ENCODE measurements at places on chromosomes 11 and 22.

DNA sequence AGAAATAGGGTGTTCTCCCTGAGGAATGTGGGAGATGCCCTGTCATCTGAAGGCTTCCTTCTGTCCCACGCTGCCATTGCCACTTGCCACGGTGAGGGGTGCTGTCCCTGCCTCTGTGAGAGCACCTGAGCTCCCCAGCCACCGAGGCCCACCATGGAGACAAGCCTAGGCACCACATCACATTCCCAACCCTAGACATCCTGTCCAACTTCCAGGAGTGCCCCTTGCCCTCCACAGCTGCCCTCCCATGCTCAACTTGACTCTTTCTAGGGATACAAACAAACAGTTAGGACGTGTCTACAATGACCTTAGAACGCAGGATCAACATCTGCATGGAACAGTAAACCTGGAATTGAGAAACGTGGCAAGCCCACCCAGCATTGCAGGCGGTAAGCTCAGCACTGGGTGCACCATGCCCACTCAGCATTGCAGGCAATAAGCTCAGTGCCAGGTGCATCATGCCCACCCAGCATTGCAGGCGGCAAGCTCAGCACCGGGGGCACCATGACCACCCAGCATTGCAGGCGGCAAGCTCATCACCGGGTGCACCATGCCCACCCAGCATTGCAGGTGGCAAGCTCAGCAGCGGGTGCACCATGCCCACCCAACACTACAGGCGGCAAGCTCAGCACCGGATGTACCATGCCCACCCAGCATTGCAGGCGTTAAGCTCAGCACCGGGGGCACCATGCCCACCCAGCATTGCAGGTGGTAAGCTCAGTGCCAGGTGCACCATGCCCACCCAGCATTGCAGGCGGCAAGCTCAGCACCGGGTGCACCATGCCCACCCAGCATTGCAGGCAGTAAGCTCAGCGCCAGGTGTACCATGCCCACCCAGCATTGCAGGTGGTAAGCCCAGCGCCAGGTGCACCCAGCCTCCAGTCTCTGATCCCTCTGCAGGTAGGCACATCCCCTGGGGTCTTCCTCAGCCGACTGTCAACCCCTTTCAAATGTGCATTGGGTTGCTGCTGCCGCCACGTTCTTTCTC, 1463.9 kb downstream of the TBC1D22A start:
- DNase-seq, result no peak

- no peak for DNase-seq
Observed at GRCh38 chr11:59212744-59213631, at the start of gene MPEG1. Gene MPEG1, minus strand, starts transcription at chr11:59212927. Its CDS starts 62 bp downstream, at chr11:59212865.

DNA sequence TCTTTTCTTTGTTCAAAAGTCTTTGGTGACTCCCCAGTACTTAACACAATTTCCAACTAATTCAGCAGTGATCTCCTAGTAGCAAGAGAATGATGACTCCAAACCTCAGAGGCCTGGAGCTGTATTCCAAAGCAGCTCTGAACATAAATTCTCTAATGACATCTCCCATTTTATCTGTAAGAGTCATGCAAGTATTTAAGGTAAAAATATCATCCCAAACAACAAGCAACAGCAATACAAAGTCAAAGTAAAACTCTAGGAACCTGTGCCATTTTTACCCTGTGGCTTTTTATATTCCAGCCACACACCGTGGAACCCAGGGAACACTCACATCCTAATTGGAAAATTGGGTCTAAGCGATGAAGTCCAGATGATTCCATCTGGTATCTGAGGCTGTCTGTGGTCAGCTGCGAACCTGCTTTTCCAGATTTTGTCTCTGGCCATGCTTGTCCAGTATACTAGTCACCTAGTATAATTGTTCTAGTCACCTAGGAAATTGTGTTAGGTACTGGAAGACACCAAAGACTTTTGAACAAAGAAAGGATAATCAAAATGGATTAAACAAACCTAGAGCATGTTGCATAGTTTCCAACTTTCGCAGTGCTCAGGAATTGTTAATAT, 92.3 kb upstream of the SLC25A18 start:
- no peak for DNase-seq

DNA sequence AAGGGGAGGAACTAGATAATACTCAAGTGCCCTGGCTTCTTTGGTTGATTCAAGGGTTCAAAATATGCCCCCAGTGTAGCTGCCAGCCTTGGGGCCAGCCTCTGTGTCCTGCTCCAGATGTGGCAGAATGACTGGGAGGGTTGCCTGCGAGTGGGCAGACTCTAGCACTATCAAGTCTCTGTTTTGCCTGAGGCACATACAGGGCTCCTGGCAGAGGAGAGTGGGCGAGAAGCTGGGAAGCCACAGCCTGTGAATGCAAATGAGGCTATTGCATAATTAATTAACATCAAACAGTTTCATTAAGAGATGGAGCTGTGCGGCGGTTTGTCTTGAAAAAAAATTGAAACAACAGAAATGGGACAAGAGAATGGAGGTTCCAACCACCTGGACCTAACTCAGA, 50.8 kb downstream of the BUD13 start:
- DNase-seq, result no peak

- DNase-seq, result no peak
Observed at GRCh38 chr22:37624017-37624365, 15.4 kb downstream of the GGA1 start.

- no peak for DNase-seq
Observed at GRCh38 chr22:30767661-30768060, 73.0 kb downstream of the OSBP2 start.

DNA sequence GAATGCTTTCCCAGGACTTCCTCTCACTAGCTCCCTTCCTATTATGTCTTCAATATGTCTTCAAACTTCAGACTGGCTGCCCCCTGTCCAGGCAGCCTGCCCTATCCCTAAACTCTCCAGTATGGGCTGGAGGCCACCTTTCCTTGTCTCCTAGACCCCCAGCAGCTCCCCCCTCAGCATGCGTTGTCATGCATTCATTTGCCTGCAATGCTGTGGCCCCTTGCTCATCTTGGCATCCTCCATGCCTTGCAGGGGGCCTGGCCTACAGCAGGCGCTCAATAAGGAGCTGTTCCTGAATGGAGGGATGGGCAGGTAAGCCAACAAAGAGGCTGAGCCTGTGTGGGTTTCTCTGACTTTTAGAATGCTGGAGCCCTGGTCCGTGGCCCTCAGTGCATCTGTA, 16.4 kb upstream of the ARAP1 start:
- DNase-seq, result no peak

DNA sequence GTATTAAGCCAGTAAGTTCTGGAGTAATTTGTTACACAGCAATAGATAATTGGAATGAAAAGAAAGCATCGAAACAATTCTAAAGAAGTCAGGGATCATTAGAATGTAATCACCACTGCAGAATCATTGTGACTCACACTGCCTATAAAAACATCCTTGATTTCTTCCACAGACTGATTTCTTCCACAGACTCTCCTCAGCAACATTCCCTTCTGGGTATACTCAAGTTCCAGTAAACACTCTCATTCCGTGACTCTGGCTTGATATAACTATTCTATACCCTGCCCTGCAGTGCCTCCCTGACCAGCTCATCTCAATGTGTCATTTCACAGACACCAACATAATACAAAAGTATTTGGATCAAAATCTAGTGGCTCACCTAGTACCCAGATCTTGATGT, 120.5 kb downstream of the BBOX1 start:
- no peak for DNase-seq

DNA sequence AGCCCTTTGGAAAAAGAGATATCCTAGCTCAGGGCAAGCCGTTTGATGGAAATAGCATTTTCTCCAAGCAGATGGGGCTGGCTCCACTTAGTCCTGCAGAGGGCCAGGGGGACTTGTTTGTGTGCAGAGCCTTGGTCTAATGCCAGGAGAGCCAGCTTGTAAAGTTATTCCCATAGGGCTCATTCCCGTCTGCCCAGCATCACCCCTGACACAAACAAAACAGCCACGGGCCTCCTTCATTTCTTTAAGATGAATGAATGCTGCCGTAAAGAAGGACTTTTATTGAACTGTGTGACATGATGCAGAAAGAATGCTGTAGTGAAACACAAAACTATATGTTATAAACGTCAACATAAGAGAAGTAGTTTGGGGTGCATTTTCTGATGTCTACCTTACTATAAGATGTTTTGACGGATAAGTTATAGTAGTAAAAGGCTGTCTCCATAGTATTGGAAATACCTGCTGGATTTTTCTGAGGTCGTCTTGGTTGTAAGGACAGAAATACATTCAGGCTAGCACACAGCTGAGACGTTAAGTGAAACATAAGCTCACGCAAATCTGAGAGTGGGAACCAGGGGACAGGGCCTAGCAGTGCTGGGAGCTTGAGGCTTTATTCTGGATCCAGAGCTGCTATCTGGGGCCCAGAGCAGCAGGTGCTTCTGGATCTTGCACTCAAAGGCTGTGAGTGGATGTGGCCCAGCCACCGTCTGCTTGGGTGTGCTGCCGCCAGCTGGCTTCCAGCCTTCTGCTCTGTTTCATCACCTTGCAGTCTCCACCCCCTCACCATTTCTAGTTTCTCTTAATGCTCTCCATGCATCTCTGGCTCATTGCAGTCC, 53.3 kb downstream of the NCAM1 start:
- no peak for DNase-seq

GRCh38 chr11:115944596-115944995, 440.4 kb upstream of the CADM1 start:
- DNase-seq, result no peak

- no peak for DNase-seq
Observed at GRCh38 chr11:12687216-12687623, 13.0 kb downstream of the TEAD1 start.

Data from iPS-NIHi11 (cell line).